NCI-H2029 (cell line): ENCODE measurements at places on chromosomes 1 and 21.

- no peak for DNase-seq
Measured at GRCh38 chr1:104380003-104380402, 630.3 kb downstream of the AMY1C start.

DNA sequence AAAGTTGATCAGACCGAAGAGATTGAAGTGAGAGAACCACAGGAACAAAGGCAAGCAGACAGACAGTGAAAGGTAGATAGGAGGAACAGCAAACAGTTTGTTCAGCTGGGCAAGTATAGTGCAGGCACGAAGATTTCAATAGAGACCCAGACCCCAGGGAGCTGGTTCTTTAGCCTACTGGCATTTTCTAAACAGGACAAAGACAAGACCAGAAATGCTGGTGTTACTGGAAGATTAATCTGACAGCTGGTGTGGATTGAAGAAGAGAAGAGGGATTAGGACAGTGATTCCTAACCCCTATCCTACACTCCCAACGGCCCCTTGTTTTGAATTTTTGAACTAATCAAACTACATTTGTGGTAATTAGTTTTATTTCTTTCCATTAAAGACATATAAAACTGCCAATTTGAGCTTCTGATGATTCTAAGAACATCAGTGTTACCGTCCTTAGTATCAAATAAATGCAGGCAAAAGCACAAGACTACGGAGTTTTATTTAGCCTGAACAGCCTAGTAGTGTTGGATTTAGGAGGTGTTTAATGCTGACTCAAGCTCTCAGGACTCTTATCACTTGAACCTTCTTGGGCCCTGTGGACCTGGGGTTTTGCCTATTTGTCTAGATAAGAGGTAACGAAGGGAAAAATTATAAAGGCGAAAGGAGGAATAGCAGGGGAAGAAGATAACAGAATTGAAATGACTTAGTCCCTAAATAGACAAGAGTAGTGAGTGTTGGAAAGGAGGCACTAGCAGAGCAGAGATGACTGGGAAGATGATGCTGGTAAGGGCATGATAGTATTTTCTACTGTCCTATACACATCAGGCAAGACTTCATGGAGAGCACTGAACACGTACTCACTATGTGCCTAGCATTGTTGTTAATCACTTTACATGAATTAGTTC, 2.0 kb downstream of the NPL start:
- no peak for DNase-seq

DNA sequence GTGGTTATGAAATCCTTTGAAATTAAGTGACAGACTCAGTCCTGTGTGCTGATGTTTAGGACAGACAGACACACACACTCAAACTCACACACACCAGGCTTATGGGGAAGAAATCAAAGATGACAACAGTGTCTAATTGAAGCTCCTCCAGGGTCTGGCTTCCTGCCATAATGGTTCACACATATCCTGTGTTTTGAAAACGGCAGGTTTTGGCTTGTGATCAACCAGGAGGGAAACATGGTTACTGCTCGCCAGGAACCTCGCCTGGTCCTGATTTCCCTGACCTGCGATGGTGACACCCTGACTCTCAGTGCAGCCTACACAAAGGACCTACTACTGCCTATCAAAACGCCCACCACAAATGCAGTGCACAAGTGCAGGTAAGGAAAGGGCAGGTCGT, 4.6 kb downstream of the MTARC1 start:
- peak; percentile 66 for DNase-seq

DNA sequence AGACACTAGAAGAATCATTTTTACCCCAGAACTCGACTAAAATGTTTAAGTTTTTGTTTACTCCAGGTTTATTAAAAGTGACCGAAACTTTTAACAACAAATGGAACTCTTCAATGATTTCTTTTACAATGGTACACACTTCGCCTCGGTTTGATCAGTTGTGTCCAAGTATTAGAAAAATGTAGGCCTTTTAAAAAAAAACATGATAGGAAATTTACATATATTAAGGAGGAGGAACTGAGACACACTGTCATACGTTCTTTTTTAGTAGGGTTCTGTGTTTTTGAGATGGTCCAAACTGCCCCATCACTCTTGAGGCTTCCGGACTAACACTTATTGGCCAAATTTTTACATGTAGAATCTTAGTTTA, 1.3 kb downstream of the PRDM2 start:
- no peak for DNase-seq

DNA sequence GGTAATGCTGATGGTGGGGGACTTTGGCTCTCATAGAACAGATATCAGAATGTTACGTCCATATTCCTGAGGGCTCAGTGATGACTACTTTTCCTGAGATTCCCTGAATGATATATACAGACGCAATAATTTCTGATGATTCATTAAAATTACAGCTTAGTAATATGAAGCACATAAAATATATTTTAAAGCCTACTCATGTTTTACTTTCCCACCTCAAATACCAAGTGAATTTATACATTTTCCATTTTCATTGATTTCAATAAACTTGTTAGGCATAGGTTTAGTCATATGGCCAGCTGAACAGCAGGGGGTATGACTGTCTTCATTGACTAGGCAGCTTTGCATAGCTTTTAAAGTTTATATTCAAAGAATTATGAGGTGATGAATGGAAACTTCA, 26.2 kb upstream of the PDC start:
- no peak for DNase-seq

DNA sequence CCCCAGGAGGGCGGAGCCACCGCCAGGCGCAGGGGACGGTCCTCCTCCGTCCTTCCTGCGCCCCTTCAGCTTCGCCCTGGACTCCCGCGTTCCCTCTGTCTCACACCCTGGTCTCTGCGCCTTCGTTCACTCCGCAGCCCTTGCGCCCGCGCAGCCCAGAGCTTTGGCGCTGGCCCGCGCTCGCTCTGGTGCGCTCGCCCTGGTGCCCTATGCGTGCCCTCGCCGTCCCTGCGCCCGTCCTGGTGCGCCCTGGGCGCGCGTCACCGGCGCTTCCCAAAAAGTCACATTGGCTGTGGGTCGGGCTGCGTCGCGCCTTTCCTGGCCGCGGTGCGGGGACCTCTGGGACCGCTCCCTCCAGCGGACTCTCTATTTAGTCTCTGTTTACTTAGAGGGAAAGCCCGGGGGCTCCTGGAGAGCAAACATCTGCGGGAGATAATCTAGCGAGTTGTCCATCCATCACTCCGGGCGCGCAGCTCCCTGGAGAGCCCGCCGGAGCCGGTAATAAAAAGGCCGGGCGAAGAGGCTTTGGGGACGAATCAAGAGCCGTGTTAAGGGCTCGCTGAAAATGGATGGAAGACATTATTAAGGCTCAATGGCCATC, 178.6 kb downstream of the PRDM16 start:
- DNase-seq = no peak

DNA sequence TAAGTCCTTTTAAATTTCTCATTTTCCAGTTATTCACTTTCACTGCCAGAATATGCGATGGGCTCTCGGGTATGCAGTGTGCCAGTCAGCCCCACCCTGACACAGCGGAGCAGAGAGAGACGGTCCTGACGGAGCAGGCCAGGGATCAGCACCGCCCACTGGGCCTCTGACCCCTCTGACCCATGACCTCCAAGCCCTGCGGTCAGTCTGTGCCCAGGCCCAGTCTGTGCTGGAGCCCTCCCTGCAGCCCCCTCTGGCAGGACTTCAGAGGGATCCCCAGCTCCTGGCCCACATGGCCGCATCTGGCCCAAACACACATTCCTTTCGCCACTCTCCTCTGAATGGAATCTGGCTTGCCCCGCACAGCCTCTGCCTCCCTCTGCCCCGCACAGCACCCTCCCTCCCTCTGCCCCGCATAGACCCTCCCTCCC, 43.4 kb upstream of the COL6A2 start:
- no peak for DNase-seq

DNA sequence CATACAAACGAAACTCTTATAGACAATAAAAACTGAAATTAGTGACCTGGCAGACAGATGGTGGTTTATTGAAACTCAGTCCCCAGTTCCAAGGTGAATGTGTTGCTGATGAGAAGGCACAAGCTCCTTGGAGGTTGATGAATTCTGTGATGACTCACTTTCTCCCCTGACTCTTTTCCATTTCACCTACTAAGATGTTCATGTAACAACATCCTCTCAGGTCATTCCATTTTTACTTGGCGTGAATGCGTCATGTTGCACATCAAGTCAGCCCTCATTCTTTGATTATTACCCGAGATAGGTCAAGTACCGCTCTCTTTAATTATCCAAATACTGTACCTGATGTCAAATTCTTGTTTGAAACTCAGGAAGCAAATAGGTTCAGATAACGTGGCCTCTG, 10.1 kb upstream of the IL10RB start:
- DNase-seq = no peak

- DNase-seq = no peak
Measured at GRCh38 chr1:212487774-212488435, 55.2 kb downstream of the NENF start.

DNA sequence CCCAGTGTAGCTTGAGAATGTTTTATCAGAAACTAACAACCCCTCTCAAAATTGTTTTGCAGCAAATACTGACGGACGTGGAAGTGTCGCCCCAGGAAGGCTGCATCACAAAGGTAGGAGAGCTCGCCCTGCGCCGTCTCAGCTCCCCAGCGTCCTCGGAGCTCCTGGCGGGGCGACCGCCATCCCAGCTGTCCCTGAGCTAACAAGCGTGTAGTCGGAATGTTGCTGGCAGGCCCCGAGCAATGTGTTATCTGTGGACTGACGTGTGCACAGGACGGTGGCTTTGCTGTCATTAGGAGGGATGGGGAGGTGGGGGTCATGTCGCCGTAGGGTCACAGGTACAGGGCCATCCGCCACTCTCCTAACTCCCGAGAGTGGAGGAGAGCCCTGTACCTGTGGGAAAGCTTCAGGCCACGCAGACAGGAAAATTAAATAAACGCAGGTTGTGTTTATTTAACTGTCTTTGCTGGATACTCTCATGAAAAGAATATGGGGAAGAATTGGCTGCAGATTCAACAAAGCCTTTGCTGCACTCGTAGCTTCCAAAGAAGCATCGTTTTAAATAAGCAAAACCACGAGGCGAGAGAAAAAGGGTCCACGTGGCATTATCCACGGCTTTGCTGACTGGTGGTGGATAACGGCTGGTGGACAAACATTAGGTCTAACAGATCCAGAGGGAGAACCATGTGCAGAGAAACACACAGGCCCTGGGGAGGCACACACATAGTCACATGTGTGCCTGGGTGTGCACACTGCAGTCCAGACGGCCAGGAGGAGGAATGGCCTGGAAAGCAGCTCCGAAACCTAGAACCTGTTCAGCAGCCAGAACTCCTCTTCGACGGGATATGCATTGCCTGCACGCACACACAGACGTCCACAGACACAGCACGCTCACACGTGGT, 175.3 kb downstream of the PRDM16 start:
- no peak for DNase-seq
